ENCODE measurements at places on chromosomes 5 and 9. TPM values are rescaled to one million over a fixed set of nuclear protein-coding genes. Genes with fewer than 3 reads are reported as not detected.

The SLC25A2 gene
- 1.1 TPM for total RNA-seq

The C5orf34 gene
- total RNA-seq: 10.6 TPM

The CTSL gene
- total RNA-seq: 28.3 TPM

The RNF183 gene
- not detected for total RNA-seq

The P4HA2 gene
- 3.4 TPM for total RNA-seq

The BSPRY gene
- total RNA-seq: 2.6 TPM

The GADD45G gene
- total RNA-seq: 4.5 TPM

The BAAT gene
- not detected for total RNA-seq

The SLC1A1 gene
- total RNA-seq: not detected

The DIPK1B gene
- 0.10 TPM for total RNA-seq

The ANKRD34B gene
- total RNA-seq: not detected

The HACD4 gene
- 13.0 TPM for total RNA-seq

The CD14 gene
- total RNA-seq: 0.66 TPM

The SPINK4 gene
- not detected for total RNA-seq

The WDR38 gene
- total RNA-seq: not detected

The F2RL2 gene
- not detected for total RNA-seq

The OR1K1 gene
- total RNA-seq: not detected

The REEP2 gene
- 1.1 TPM for total RNA-seq

The CLIC3 gene
- total RNA-seq: 4.5 TPM

The SLC34A1 gene
- 0.38 TPM for total RNA-seq

The SAPCD2 gene
- total RNA-seq: 24.5 TPM

The FTMT gene
- total RNA-seq: not detected

The C5orf46 gene
- total RNA-seq: not detected

The CDK9 gene
- 95.2 TPM for total RNA-seq

The NUP188 gene
- total RNA-seq: 85.8 TPM

The FGFR4 gene
- total RNA-seq: 0.26 TPM

The HRCT1 gene
- not detected for total RNA-seq

The NXNL2 gene
- total RNA-seq: not detected

The DNM1 gene
- 0.99 TPM for total RNA-seq

The MOB3B gene
- total RNA-seq: 2.8 TPM

The SLC6A18 gene
- total RNA-seq: not detected

The FABP6 gene
- not detected for total RNA-seq

The CMYA5 gene
- 0.08 TPM for total RNA-seq

The ADCY2 gene
- total RNA-seq: not detected

The ROPN1L gene
- 4.6 TPM for total RNA-seq

The FAM151B gene
- total RNA-seq: not detected

The PCDHB16 gene
- not detected for total RNA-seq

The ANKRD20A1 gene
- total RNA-seq: 1.5 TPM

The PDE8B gene
- total RNA-seq: 0.86 TPM

The HDHD3 gene
- 15.5 TPM for total RNA-seq

The CAVIN4 gene
- total RNA-seq: 0.12 TPM
